Activated T-cell treated with anti-CD3 and anti-CD28 coated beads, Interleukin-2, amount 50 U/mL, for 72 hours (primary cell): ENCODE measurements at places on chromosomes 11 and 22.

GRCh38 chr22:32354360-32355351 is 3.0 kb upstream of the RFPL3 start:
- no peak for DNase-seq

- no peak for DNase-seq
Measured at GRCh38 chr11:68396516-68396915, 64.0 kb upstream of the PPP6R3 start.

GRCh38 chr11:115761348-115761747 is 257.1 kb upstream of the CADM1 start:
- DNase-seq: no peak

- DNase-seq: no peak
Measured at GRCh38 chr22:19453718-19454117, 6.2 kb upstream of the C22orf39 start.

DNA sequence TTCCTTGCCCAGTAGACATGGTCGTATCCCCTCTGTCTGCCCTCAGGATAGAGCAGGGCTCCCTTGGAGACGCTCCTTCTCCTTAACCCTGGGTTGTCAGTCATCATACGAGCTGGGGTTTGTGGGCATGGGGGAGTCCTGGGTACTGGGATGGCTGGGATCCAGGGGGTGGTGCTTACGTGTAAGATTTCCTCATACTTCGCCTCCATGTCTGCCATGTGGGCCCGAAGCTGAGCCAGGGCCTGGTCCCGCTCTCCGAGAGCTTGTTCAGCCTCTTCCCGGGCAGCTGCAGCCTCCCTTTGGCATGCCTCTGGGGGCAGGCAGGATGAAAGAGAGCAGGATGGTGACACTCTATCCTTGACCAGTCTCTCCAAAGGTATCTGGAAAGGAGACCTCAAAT is 5.3 kb downstream of the NHERF4 start:
- no peak for DNase-seq

GRCh38 chr11:14784230-14784629 is 107.8 kb downstream of the CYP2R1 start:
- DNase-seq: no peak

GRCh38 chr11:47415949-47416472 is 7.6 kb downstream of the SLC39A13 start:
- DNase-seq: no peak

DNA sequence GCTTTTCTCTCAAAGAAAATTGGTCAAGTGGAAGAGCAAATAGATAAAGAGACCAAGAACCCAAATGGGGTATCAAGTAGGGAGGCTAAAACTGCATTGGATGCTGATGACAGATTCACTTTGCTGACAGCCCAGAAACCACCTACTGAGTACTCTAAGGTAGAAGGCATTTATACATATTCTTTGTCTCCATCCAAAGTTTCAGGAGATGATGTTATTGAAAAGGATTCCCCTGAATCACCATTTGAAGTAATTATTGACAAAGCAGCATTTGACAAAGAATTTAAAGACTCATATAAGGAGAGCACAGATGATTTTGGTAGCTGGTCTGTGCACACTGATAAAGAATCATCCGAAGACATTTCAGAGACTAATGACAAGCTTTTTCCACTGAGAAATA is 37.7 kb downstream of the RTN3 start:
- DNase-seq: no peak

- DNase-seq: no peak
Measured at GRCh38 chr11:123145661-123146060, 49.4 kb downstream of the CLMP start.

- DNase-seq: no peak
Measured at GRCh38 chr11:130846606-130847005, 69.7 kb downstream of the SNX19 start.

DNA sequence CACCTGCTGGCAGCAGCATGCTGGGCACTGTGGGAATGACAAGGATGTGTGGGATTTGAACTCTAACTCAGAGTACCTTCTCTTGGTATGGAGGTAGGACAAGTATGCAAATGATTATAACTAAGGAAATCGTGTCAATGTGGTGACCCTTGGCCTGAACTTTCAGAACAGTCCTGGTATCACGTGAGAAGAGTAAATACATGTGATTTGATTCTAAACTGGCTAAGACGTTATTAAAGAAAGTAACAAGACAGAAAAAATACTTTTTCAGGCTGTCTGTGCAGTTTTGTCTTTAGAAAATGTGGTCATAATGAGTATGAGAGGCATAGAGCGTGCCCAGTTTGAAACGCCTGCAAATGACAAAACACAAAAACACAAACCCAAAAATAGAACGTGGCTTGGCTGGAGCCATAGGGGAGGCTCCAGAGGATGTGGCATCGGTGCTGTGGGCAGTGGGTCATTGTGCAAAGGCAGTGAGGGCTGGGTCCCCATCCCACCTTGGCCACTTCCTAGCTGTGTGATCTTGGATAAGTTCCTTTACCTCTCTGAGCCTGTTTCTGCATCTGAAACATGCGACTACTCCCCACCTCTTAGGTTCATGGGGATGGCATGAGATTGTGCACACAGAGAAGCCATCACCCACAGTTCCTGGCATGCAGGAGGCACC is 18.4 kb upstream of the IL2RB start:
- DNase-seq: no peak

DNA sequence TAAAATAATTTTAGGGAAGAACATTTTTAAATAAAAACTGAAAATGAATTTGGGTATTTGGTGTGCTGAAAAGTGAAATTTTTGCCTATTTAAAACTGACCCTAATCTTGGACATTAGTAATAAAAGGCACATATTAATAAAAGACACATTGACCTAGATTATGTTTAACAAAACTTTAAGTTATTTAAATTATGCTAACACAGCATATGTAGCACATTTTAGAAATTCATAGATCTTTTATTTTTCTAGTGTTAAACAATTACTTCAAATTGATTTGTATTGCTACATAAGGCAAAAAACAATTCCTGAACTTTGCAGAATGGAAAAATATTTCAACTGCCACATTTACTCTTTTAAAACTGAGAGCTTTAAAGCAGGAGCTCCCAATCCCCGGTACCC is 10.6 kb downstream of the C11orf58 start:
- DNase-seq: no peak

DNA sequence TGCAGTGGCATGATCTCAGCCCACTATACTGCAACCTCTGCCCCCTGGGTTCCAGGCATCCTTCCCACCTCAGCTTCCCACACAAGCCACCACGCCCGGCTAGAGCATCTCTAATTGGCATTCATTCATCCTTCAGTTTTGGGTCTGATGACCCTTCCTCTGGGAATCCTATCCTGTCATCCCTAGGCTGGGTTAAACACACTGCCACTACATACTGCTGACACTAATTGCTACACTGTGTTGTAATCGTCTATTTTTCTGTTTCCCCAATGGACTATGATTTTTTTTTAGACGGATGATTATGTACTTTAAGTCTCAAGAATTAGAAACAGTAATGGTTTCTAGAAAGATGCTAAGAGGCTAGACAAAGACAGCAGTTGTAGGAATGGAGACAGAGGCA is 62.8 kb downstream of the DEUP1 start:
- no peak for DNase-seq
